A673 (cell line): ENCODE measurements at places on chromosomes 2 and 18. TPM values are rescaled to one million over a fixed set of nuclear protein-coding genes. Genes with fewer than 3 reads are reported as not detected.

DNA sequence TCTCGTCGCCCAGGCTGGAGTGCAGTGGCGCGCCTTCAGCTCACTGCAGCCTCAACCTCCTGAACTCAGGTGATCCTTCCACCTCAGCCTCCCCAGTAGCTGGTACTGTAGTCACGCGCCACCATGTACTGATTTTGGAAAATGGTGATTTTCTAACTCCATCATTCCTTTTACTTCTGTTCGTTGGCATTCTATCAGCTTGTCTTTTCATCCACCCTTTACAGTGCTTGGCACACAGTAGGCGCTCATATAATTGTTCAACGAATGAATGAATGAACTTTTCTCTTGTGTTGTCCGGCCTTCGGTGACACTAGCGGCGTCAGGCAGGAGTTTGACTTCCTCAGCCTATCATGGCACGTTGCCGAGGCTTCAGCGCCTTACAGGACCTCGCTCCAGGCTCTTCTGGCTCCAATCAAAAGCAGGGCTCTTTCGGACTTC, 373 bp upstream of the MTHFD2 start:
- H3K27me3 ChIP-seq = no peaks in the 10 kb centered on the region
- peaks cover 17% of the 10 kb centered on the region for H3K4me1 ChIP-seq
- H3K27ac ChIP-seq = peak overlapping the region; percentile 99
- no peak for DNase-seq
- H3K4me3 ChIP-seq = peak overlapping the region; percentile 79

DNA sequence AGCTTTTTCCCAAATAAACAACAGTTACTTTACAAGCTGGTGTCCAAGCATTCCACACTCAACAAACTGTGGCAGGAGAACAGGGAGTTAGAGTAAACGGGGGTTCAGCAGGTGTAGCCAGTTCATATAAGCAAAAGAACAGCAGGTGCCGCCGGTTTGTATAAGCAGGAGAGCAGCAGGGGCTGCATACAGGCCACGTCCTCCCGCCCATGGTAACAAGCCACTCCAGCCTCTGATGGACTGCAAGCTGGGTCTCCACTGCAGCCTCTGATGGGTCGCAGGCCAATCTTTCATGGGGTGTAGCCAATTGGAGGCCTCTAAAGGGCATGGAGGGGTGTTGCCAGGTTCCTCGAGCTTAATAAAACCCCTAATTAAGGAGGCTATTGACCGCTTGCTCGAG, 189.3 kb downstream of the ANKRD30B start:
- H3K36me3 ChIP-seq = no peaks in the 10 kb centered on the region
- no peaks in the 10 kb centered on the region for H3K4me1 ChIP-seq

GRCh38 chr2:231622963-231623362, 30.3 kb downstream of the TEX44 start:
- H3K4me3 ChIP-seq = no peak overlapping the region
- no peak overlapping the region for H3K27ac ChIP-seq
- DNase-seq = no peak
- H3K36me3 ChIP-seq = no peaks in the 10 kb centered on the region
- no peaks in the 10 kb centered on the region for H3K4me1 ChIP-seq
- no peaks in the 10 kb centered on the region for H3K27me3 ChIP-seq

SLC25A52 gene
- total RNA-seq = not detected in 2 replicates

SP5 gene
- not detected in 2 replicates for total RNA-seq
